ENCODE measurements at places on chromosomes 11 and 22.

DNA sequence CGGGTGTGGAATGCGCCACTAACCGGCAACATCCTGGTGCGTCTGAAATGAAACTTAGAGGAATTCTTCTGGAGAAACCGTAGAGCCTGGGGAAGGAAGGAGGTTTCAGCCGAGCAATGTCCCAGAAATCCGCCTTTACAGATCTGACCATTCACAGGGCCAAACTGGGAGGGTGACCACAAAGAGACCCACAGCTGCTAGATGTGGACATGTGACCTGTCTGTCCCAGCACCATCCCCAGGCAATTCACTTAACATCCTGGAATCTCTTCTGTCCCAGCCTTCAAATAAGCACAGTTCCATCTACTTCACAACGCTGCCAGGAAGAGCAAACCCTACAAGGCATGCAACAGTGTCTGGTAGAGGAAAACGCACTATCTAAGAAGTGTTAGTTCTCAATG lies 9.8 kb downstream of the MCAT start:
- DNase-seq = no peak

DNA sequence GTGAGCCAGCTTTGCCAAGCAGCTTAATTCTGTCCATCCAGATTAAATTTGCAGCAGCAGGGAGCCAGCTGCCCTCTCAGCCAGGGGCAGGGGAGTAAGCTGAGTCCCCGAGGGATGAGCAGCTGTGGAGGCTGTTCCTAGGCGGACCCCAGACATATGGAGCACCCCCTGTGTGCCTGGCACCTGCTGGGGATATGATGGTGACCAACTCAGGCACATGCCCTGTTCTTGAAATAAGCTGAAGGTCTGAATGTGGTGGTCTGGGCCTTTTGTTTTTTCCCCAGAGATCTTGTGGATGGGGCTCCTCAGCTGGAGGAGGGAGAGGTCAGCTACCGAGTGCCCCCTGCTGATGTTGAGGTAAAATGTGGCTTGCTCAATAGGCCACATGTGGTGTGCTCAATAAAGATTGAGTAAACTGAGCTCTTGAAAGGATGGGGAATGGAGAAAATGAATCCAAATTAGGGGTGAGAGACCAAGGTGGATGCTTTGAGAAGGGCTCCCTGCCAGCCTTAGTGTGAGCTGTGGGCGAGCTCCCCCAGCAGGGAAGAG lies 103.3 kb upstream of the NNMT start:
- DNase-seq = no peak

DNA sequence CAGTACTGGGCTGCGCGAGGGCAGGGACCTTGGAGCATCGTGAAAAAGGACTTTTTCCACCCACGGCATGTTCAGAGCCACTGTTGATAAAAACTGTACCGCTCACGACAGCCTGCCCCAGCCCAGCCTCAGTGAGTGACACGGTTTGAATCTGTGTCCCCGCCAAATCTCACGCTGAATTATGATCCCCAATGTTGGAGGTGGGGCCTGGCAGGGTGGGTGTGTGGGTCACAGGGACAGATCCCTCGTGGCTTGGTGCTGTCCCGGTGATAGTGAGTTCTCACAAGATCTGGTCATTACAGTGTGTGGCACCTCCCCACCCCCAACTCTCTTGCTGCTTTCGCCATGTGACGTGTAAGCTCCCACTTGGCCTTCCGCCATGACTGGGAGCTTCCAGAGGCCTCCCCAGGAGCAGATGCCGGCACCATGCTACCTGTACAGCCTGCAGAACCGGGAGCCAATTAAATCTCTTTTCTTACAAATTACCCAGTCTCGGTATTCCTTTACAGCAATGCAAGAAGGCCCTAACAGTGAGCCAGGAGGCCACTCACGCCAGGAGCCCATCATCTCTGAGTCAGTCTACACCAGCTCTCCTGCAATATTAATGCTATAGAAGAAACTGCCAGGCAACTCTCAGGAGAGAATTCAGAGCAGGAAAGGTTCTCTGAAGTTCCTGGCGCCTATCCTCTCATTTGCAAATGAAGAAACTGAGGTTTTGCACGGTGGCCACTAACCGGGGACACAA lies 1.3 kb downstream of the TOLLIP start:
- no peak for DNase-seq

DNA sequence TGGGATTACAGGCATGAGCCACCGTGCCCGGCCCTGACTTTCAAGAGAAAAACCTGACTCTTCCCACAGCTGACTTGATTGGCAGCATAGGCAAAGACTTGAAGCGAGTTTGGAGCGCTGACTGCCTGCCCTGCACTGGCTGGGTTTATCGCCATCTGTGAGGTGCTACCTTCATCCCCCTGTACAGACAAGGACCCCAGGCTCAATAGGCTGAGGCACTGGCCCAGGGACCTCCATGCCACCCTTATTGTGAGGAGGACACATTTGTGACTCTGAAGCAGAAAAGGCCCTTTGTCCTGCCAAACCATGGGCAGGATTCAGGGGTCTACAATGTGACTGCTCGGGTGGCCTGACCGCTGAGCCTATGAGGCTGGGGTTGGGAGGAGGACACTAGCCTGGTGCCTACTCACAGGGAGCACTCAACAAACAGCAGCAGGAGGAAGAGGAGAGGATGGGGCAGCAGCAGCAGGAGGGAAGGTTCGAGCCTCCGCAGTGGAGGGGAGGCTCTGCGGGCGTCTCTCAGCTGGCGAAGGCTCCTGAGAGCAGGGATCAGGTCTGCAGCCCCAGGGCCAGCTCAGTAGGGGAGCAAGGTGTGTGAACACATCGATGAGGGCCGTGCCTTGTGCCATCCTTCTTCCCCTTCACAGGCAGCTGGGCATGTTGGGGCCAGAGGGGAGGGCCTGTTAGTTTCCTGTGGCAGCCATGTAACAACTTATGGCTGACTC lies 72.9 kb upstream of the WNT7B start:
- no peak for DNase-seq

DNA sequence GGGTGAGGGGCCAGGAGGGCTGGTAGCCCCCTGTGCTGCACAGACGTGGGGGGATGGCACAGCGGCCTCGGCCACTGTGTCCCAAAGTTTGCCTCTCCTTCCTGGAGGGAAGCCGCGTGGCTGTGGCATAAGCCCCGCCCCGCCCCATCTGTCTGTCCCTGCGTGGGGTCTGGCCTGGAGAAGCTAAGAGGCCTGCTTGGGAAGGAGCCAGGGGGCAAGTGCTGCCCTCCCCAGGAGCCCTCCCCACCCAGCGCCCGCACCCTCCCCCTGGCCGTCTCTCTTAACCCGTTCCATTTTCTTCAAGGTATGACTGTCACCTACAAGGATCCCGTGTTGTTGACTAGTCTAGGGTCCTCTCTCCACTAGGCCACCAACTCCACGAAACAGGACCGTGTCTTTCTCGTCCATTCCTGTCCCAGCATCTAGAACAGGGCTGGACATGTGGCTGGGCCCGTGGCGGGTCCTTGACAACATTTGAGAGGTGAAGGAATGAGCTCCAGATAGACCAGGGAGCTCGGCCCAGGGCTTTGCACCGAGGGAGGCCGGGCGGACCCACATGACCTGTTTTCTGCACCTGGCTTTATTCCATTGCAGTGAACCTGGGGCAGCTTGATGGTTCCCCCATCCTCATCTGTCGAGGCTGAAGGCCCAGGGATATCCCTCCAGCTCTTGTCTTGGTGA lies 428.0 kb downstream of the TBC1D22A start:
- no peak for DNase-seq

Measured in stimulated activated CD4-positive, alpha-beta T cell treated with anti-CD3 and anti-CD28 coated beads, Interleukin-1b, Interleukin-23, amount 100 ng/mL, for 4 hours (primary cell).